Activated naive CD4-positive, alpha-beta T cell treated with Interleukin-2 at 50 U/mL for 16 hours (primary cell): ENCODE measurements at places on chromosomes 5 and 9.
A peak's percentile ranks its signal among the peaks of the same experiment; 100 is the strongest.

- no peak for DNase-seq
These were observed 1043.0 kb upstream of the C9orf72 start for GRCh38 chr9:28616310-28616709.

GRCh38 chr5:167304834-167305469, 986.5 kb upstream of the WWC1 start:
- DNase-seq: no peak

GRCh38 chr5:130289132-130290088, 385.1 kb downstream of the CHSY3 start:
- no peak for DNase-seq

- no peak for DNase-seq
These were observed 100.5 kb downstream of the PSAT1 start for GRCh38 chr9:78397454-78397853.

GRCh38 chr9:82209797-82210470, 221.4 kb downstream of the SPATA31D1 start:
- no peak for DNase-seq

DNA sequence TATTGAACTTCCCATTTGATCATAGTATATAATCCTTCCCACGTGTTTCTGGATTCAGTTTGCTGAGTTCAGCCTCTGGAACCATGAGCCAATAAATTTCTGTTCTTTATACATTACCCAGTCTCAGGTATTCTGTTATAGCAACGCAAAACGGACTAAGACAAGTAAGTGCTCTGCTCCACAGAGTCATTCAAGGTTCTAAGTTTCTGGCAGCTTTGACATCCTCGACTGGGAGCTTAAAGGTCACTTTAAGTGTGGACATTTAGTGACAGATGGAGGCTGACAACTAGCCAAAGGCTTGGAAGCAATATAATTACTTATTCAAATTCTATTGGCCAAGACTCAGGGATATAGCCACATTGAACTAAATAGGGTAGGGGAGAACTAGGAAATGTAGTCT, 177.7 kb upstream of the RASEF start:
- no peak for DNase-seq

- DNase-seq: peak; percentile 24
These were observed 20.7 kb upstream of the ZNF782 start for GRCh38 chr9:96874947-96875460.

DNA sequence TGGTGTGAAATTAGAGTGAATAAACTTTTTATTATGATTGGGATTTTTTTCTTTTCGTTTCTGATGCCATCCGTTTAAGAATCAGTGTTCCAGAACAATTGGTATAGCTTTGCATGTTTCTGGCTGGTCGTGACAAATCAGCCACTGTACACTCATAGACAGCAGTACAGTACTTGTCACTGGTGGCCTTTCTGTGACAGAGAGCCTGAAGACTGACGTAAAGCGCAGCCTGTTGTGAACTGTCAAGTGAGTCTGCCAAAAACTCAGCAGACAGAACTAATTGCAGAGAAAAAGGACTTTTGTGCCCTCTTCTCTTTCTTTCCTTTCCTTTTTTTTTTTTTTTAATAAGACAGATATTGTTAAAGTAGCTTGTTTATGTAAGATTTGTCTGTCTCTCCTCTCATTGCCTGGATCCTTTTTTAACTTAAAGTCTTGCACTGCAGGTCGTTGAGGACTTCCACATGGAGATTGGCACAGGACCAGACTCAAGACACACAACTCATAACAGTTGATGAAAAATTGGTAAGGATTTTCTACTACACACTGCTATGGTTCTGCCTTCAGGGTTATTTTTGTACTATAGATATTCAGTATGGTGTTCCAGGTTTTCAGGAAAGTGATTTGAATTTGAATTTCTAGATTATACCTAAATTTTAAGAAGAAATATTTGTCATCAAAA, 42.7 kb downstream of the NDUFS4 start:
- no peak for DNase-seq

DNA sequence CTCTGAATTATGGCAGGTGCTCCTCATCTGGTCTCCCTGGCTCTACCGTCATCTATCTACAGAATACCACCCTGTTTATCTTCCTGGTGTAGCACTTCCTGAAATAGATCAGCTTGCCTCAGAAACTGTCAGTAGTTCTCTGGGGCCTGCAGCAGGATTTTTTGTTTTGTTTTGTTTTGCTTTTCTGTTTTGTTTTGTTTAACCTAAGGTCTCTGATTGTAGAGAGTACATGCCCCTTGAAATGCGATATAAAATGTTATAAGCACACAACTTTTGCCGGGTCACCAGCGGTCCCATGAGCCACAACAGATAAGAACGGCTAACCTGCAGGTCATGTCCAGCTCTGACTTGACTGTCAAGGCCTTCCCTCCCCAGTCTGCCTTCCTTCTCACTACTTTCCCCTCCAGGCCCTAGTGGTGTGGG, 26.6 kb upstream of the CREBRF start:
- DNase-seq: no peak

DNA sequence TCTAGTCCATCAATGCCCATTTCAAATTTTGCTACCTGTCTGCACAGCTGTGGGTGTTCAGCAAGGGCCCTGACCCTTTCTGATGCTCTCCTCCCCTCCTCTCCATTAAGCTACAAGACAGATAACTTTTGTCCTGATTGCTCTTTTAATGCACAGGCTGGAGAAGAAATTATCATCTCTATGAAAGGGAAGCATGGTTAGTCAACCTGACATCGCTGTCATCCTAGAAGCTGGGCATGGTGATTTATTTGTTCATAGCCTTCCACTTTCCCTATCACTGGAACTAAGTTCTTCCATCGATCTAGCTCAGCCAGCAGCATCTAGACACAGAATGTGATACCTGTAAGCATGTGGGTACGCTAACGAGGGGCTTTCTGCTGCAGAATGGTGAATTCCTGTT, 50.1 kb downstream of the SLIT3 start:
- no peak for DNase-seq

DNA sequence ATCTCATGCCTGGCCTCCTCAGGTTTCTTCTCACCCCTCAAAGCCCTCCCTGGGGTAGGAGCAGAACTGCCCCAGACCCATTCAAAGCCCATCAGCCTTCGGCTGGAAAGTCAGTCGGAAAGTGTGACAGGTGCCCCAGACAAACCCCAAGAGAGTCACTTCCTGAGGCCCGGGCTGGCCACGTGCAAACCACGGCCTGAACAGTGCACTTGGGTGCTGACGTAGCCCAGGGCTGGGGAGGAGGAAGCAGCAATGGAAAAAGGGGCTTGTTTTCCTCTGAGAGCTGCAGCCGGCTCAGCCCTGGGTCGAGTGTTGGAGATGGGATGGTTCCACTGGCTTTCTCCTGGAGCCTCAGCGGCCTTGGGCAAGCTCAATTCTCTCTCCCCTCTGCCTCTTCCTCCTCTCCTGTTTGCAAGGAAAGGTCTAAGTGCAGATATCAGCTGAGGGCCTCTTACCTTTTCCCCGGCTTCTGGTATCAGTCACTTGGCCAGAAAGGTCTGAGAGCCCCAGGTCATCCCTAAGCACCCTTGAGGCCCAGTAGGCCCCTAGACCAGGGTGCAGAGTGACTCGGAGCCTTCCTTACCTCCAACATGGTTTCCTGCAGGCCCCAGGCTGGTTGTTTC, 5.9 kb upstream of the EGR1 start:
- peak; percentile 86 for DNase-seq
